Foreskin keratinocyte (primary cell): ENCODE measurements at places on chromosomes 4 and X.

GRCh38 chrX:43717161-43717560, 61.1 kb downstream of the MAOA start:
- DNase-seq = peak; percentile 94

DNA sequence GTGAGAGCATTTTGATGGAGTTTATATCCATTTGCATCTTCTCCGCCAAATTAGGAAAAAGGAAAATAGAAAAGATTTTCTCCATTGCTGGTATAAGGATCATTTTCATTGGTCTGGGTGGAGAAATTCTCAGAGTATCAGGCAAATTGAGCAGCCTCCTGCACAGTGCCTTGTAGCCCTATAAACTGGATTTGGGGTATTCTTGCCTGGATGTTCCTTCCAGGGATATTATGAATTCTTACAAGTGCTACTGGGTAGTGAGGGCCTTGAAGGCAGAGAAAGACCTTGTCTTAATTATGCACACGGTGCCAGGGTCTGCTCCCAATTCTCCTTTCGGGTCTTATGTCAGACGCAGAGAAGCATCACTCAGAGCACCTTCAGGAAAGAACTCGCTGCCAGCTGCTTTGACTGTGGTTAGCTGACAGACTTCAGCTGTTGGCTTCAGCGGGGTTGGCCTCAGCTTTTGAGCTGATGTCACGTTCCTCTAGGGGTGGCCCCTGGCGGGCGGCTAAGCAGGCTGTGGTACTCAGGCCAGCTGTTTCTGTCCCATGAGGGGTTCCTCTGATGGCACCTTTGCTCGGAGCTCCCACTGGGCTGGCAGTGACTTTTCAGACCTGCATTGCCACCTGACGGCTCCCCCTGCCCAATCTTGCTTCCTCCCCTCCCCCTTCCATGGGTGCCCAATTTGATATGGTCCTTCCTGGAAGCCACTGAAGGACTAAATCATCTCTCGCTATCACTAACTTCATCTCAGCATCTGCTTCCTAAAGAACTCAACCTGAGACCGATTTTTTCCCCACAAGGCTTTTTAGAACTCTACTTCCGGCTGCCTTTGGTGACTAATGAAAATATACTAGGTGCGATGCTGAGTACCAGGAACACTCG, 519.5 kb downstream of the BCOR start:
- DNase-seq = no peak

GRCh38 chr4:155802190-155802959, 43.6 kb downstream of the GUCY1B1 start:
- no peak for DNase-seq

GRCh38 chrX:153333266-153333665, 687 bp upstream of the ZNF275 start:
- DNase-seq = peak; percentile 59

DNA sequence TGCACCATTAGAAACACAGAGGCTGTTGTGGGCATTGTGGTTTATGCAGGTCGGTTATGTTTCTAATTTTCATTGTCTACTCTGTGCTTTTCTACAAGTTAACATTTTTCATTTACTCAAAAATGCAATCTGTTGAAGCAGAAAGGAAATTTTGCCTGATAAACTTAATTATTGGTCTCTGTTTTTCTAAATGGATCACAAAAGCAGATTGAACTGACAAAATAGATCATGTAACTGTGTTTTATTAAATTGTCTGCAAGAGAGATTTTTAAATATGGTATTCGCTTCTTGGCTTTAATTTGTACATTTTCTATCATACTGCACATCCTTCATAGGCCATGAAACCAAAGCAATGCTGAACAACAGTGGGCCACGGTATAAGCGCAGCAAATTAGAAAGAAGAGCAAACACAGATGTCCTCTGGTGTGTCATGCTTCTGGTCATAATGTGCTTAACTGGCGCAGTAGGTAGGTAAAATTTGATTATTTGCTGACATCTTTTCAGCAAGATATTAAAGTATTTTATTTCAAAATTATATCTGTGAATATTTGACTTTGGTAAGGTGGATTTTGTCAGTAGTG, 50.6 kb downstream of the ATP10D start:
- no peak for DNase-seq

DNA sequence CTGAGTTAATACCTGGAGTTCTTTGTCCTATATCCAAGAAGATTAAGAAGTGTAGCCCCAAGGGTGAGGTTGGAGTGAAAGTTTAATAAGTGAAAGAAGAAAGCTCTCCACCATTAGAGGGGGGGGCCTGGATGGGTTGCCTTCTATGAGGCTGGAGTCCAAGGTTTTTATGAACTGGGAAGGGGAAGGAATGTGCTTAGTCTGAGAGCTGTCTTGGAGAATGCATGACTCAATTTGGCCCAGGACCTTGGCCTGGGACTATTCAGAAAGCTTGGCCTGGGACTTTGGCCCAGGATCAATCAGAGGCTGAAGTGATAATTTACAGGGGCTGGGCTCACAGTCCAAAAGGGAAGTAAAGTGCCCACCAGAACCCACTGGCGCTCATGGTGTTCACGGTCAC, 1049.0 kb upstream of the GRIA3 start:
- no peak for DNase-seq

- DNase-seq = peak; percentile 86
These were observed 1.4 kb downstream of the STAG2 start for GRCh38 chrX:123962794-123963373.

GRCh38 chrX:2284133-2284532, 216.6 kb downstream of the DHRSX start:
- no peak for DNase-seq

DNA sequence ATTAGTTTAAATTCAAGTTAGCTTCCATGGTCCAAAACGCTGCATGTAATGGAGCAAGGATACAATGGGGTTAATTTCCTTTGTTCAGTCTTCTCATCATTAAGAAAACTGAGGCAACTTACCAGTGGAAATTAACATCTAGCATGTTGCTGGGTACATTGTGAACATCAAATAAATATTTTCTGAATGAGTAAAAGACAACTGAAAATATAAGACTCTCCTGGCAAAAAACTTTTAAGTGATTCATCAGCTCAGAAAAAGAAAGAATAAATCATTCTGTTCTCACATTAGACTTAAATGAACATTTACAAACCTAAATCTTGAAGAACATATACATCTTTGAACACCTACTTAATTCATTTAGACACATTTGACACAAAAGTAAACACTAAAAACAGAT, 138.4 kb upstream of the ETNPPL start:
- peak; percentile 17 for DNase-seq

GRCh38 chrX:119147486-119147885, 19.9 kb upstream of the KIAA1210 start:
- DNase-seq = no peak

DNA sequence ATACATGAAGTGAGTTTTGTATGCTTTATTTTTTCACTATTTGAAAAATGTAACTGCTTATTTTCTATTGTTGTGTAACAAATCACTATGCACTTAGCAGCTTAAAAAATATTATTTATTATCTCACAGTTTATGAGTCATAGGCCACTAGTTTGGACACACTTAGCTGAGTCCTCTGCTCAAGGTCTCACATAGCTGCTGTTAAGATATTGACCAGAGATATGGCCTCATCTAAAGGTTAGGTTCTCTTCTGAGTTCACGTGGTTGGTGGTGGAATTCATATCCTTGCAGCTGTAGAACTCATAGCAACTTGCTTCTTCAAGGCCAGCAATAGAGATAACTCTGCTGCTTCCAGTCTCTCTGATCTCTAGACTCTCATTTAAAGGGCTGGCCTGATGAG, 534.4 kb downstream of the SPRY1 start:
- no peak for DNase-seq

DNA sequence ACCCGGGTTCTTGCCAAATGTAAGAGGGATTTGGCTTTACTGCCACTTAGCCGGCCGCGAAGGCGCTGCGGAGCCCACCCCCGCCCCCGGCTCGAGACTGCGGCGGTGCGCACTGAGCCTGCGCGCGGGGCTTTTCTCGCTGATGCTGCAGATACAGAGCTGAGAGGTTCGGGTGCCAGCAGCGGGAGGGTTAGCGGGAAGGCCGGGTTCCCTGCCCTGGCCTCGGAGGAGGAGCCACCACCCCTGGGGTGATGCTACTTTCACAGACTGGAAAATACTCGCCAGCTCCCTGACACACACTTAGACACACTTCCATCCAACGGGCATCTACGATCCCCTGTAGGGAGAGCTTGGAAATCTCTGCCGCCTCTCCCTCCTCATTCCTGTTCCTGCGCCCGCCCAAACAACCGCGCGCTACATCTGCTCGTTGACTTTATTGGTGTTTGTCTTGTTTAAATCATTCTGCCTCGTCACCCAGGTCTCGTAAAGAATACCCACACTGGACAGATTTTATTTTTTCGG, 2.1 kb upstream of the PCDH7 start:
- DNase-seq = peak; percentile 75

GRCh38 chr4:182776376-182777105, 140.6 kb downstream of the DCTD start:
- no peak for DNase-seq

DNA sequence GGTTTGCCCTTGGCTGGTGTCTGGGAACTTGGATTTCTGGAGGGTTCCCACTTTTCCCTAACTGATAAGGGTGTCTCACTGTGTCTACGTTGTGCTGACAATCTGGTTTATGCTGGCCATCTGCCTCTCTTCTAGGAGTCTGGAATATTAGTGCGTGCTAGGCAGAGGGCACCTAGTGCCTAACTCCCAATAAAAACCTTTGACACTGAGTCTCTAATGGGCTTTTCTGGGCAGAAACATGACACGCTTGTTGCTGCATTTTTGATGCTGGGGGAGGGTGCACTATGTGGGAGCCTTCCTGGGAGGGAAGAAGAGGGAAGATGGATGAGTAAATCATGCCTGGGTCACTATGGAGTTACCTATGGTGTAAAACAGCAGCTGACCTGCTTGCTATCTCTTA, 16.3 kb upstream of the ZNF41 start:
- no peak for DNase-seq

GRCh38 chr4:4344915-4345527, 41.9 kb upstream of the NSG1 start:
- DNase-seq = no peak

DNA sequence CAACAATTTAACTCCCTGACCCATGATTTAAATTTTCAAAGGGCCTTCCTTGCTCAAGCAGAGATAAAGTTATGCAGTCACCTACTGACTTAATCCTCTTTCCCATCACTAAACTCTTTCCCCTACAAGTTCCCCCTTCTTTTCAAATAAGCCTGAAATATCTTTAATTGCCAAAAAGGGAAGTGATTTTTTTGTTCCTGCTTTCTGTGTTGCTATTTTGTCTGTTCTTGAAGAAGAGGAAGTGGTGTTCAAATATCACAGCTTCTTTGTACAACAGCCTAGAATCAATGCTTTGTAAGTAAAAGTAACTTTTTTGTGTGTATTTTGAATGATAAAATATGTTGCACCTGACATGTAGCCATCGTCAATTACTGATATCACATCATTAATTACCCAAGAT, 595.9 kb downstream of the CENPC start:
- DNase-seq = no peak

DNA sequence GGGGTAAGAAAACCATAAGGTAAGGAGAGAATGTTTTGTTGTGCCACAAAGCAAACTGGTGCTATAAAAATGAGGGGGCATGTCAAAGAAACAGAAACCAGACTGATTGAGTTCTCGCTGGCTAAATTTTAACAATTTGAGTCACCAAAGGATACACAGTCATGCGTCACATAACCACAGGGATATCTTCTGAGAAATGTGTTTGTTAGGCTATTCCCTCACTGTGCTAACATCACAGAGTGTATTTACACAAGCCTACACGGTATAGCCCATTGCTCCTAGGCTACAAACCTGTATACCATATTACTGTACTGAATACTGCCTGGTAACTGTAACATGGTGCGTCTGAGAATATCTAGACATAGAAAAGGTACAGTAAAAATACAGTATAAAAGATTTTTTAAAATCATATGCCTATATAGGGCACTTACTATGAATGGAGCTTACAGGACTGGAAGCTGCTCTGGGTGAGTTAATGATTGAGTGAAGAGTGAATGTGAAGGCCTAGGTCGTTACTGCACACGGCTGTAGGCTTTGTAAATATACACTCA, 50.1 kb downstream of the FBXW7 start:
- DNase-seq = peak; percentile 49

- DNase-seq = no peak
These were observed 93.9 kb downstream of the NSUN7 start for GRCh38 chr4:40843696-40844095.

- DNase-seq = no peak
These were observed 108.0 kb downstream of the LRBA start for GRCh38 chr4:150906987-150907633.

DNA sequence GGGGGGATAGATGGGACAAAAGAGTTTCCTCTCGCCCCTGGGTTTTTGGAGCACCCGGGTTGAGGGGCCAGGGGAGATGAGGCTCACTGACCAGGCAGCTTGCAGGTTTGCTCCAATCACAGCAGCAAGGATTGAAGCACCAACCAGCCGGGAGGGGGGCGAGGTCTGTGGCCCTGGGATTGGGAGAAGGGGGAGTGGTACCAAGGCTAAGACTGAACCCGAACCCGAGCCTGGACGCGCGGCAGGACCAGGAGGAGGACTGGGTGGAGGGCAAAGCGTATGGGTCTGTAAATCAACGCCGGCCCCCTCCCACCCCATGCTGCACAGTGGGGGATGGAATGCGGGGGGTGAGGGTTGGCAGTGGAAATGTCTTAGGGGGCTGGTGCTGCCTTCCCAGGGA, 3.5 kb downstream of the SOX3 start:
- DNase-seq = no peak

DNA sequence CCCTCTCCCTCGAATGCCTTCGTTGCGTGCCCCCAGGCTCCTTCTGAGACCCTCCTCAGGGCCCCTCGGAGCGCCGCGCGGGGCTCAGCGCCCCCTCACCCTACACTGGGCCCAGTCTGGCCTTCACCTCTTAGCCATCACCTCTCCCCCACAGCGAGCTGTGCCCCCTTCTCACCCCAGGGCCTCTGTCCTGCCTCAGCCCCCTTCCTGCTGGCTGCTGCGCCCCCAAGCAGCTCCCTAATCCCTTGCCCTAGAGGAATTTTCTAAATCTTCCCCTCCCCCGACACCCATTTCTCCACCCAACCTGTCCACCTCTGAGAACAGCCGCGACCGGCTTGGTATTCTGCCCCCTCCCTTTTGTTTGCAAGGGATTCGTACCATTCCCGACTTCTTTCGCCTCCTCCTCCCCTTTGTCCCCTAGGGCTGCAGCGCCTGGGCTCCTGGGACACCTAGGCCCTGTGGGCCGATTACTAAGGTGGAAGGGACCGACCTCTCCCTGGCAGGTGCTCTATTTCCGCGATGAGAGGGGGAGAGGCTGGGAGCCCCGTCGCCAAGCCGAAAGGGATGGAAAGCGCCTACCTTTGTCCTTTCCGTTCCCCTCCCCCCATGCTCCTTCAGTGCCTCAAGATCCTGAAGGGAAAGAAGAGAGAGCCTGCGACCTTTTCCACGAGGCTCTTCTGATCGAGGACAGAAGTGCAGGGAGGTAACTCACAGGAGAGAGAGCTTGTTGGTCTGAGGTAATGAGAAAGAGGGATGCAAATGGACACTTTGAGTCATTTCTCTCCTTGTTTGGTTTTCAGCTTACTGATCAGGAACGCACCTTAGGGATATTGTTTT, 10.9 kb downstream of the DLG3 start:
- no peak for DNase-seq

DNA sequence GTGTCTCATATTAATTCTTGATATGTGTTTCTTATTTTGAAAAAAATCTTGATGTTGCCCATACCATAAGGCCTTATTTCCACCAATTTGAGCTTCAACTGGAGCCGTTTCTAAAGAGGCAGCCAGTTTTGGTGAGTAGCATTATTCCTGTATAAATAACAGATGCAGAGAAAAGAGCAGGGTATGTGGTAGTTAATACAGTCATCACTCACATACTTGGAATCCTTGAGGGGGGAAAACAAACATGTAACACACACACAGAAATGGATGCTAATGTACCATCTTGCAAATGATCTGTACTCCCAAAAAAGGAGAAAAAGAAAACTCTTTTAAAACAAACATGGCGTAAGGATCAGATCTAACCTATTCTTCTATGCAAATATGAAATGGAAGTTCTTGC, 389.7 kb downstream of the GPM6A start:
- no peak for DNase-seq
